ENCODE measurements at places on chromosomes 2 and 18. TPM values are rescaled to one million over a fixed set of nuclear protein-coding genes. Genes with fewer than 3 reads are reported as not detected.

DNA sequence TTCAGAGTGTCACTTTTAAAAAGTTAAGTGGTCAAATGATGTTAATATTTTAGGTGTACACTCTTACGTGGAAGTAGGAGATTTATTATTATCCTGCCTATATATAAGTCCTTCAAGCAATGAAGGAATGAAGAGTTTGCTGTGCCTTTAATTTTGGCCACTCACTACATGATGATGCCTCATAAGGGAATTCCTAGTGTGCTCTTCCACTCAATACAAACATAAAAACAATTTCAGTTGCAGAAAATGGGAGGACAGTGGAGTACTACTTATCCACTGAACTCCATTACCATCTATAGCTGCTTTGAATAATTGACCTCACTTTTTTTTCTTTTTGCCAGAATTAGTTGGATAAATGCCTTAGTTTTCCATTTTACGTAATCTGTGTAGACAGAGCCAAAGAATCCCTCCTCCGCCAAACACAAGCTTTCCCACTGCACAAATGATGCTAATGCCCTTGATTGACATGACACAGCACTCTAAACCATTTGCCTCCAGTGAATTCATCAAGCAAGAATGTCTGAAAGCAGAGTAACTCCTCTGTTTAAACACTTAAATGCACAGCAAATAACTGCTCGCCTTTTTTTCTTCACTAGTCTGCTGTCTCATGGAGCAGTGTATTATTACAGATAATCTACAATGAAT lies 751.1 kb upstream of the FANCL start:
- H3K27me3 ChIP-seq: peaks cover 2% of the 10 kb centered on the region
- no peak overlapping the region for H3K27ac ChIP-seq
- no peak for DNase-seq
- no peaks in the 10 kb centered on the region for H3K4me1 ChIP-seq

- no peak for DNase-seq
- peaks cover 5% of the 10 kb centered on the region for H3K4me1 ChIP-seq
- no peak overlapping the region for H3K4me3 ChIP-seq
- H3K27me3 ChIP-seq: peaks cover 46% of the 10 kb centered on the region
Observed at GRCh38 chr18:76589316-76589715, 94.3 kb upstream of the ZNF516 start.

DNA sequence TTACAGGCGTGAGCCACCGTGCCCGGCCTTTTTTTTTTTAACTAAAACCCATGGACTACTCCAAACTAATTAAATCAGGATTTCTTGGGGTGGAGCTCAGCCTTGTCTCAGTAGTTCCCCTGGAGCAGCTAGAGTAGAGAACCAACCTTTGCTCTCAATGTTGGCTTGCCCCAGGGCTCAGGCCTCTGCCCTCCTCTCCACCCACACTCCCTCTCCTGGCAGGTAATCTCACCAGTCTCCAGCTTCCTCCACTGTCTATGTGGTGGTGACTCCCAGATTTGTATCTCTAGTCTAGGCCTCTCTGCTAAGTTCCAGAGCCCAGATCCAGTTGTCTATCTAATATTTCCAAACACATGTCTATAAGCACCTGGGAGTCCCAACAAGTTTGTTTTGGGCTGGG lies 9.6 kb upstream of the MTA3 start:
- no peaks in the 10 kb centered on the region for H3K4me1 ChIP-seq
- DNase-seq: no peak
- no peak overlapping the region for H3K4me3 ChIP-seq
- no peaks in the 10 kb centered on the region for H3K36me3 ChIP-seq

DNA sequence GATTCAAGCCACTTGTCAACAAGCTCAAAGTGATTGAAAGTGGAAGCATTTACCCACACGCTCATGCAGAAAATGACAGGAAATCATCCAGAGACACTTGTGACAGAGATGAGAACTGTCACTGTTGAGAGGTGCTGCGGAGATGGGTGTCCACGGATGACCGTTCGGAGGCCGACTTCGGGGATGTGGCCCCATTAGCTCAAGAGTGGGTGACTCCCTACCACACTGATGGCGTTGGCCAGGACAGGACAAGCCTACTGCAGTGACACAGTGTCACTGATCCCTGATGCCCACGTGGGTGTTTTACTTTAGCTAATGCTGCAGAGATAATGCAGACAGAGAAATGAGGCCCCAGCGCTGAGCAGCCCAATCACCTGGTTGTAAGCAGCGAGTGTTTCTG lies 81.5 kb upstream of the YWHAQ start:
- H3K36me3 ChIP-seq: no peaks in the 10 kb centered on the region
- H3K4me1 ChIP-seq: peaks cover 33% of the 10 kb centered on the region
- no peaks in the 10 kb centered on the region for H3K27me3 ChIP-seq
- DNase-seq: peak; percentile 23
- peak overlapping the region; percentile 59 for H3K27ac ChIP-seq

- H3K27me3 ChIP-seq: peaks cover 6% of the 10 kb centered on the region
- no peak for DNase-seq
- H3K4me3 ChIP-seq: no peak overlapping the region
Observed at GRCh38 chr2:85706599-85707296, 12.6 kb downstream of the GNLY start.

DNA sequence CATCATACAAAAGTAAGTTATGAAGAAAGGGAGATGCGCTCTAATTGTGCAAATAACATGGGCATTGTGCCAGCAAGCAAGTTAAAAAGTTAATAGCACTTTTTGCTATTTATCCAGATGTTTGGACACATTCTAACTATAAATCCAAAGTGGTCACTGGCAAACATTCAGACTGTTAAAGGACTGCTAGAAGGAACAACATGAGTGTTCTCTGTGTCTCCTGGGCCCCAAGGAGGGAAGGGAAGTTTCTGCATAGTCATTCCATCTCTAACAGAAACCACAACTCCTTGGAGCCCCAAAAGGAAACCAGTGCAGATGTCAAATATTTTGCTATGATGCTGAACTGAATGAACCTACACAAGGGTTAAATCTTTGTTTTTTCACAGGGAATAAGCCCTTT lies 213.3 kb upstream of the HNRNPA3 start:
- H3K36me3 ChIP-seq: no peaks in the 10 kb centered on the region
- no peak overlapping the region for H3K27ac ChIP-seq
- no peak overlapping the region for H3K4me3 ChIP-seq
- H3K27me3 ChIP-seq: peaks cover 2% of the 10 kb centered on the region
- peak; percentile 18 for DNase-seq

- H3K4me1 ChIP-seq: no peaks in the 10 kb centered on the region
- no peaks in the 10 kb centered on the region for H3K36me3 ChIP-seq
- DNase-seq: no peak
- no peak overlapping the region for H3K27ac ChIP-seq
- H3K27me3 ChIP-seq: no peaks in the 10 kb centered on the region
Observed at GRCh38 chr18:68219274-68219673, 495.6 kb downstream of the TMX3 start.

DNA sequence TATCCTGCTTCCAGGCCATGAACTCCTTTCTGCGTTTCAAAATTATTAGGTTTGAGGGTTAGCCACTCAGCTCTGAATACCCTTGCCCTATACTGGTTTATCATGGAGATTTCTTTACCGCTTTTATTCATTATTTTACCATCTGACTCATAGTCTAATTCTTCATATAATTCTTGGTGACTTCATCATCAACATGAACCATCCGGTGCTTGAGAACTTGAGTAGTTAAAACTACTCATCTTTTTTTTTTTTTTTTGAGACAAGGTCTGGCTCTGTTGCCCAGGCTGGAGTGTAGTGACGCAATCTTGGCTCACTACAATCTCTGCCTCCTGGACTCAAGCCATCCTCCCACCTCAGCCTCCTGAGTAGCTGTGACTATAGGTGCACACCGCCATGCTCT lies 94.2 kb upstream of the LHCGR start:
- no peak overlapping the region for H3K4me3 ChIP-seq
- peaks cover 3% of the 10 kb centered on the region for H3K27me3 ChIP-seq
- no peak for DNase-seq
- H3K27ac ChIP-seq: no peak overlapping the region
- no peaks in the 10 kb centered on the region for H3K36me3 ChIP-seq

GRCh38 chr2:240445961-240446663 lies 10.6 kb downstream of the GPC1 start:
- H3K4me1 ChIP-seq: peaks cover 1% of the 10 kb centered on the region
- H3K4me3 ChIP-seq: no peak overlapping the region
- peaks cover 13% of the 10 kb centered on the region for H3K27me3 ChIP-seq
- no peak for DNase-seq

DNA sequence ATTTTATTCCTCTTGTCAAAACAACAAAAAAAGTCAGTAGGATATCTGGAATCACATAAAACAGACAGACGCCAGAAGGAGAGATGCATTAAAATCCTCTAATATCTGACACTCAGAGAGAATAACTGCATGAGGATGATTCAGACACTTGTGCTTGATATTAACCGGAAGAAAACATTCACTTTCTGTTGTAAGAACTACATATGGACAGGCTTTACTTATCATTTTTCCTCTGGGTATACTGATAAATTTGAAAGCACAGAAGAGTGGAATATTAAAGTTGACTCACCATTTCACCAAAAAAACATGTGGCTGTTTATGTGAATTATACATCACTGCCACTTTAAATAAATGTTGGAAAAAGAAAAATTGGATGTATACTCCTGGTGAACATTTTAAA lies 589.1 kb upstream of the CDH2 start:
- DNase-seq: no peak
- H3K27ac ChIP-seq: no peak overlapping the region
- H3K36me3 ChIP-seq: no peaks in the 10 kb centered on the region
- H3K27me3 ChIP-seq: no peaks in the 10 kb centered on the region
- H3K4me1 ChIP-seq: no peaks in the 10 kb centered on the region

GRCh38 chr2:70678576-70679143 lies 89.3 kb downstream of the ADD2 start:
- peaks cover 12% of the 10 kb centered on the region for H3K36me3 ChIP-seq
- no peaks in the 10 kb centered on the region for H3K27me3 ChIP-seq
- peaks cover 5% of the 10 kb centered on the region for H3K4me1 ChIP-seq
- H3K27ac ChIP-seq: no peak overlapping the region
- no peak overlapping the region for H3K4me3 ChIP-seq

GRCh38 chr2:63580651-63581297 lies 7.5 kb downstream of the WDPCP start:
- DNase-seq: no peak
- H3K4me3 ChIP-seq: no peak overlapping the region
- H3K27ac ChIP-seq: no peak overlapping the region
- peaks cover 5% of the 10 kb centered on the region for H3K4me1 ChIP-seq

The SIGLEC15 gene
- total RNA-seq: not detected

The LMAN1 gene
- total RNA-seq: 146 TPM

The NGEF gene
- total RNA-seq: 0.12 TPM

The KIF3C gene
- total RNA-seq: 3.4 TPM

The SIX2 gene
- not detected for total RNA-seq

The FBXO41 gene
- total RNA-seq: 11.8 TPM

The CYS1 gene
- not detected for total RNA-seq

The IL18RAP gene
- total RNA-seq: 15.1 TPM

The AKAIN1 gene
- not detected for total RNA-seq

The RTP5 gene
- not detected for total RNA-seq

The CPO gene
- not detected for total RNA-seq

The BOLL gene
- total RNA-seq: 0.12 TPM
